ENCODE measurements at places on chromosomes 12 and 14. TPM values are rescaled to one million over a fixed set of nuclear protein-coding genes. Genes with fewer than 3 reads are reported as not detected.

The IFNG-AS1 gene
- 0.10 TPM for total RNA-seq

The SSTR1 gene
- total RNA-seq = 18.1 TPM

The ERP27 gene
- total RNA-seq = 1.1 TPM

The TSHR gene
- total RNA-seq = 6.5 TPM

The CHGA gene
- 25.3 TPM for total RNA-seq

The STON2 gene
- 63.6 TPM for total RNA-seq

The SMAGP gene
- total RNA-seq = 17.6 TPM

The NOVA1 gene
- total RNA-seq = 166 TPM

The ZNF384 gene
- total RNA-seq = 14.9 TPM

The IL26 gene
- 0.11 TPM for total RNA-seq

The HPD gene
- total RNA-seq = 0.72 TPM

The OR10P1 gene
- not detected for total RNA-seq

The GPX2 gene
- not detected for total RNA-seq

The PLEK2 gene
- total RNA-seq = 1.6 TPM

The PLXNC1 gene
- 53.3 TPM for total RNA-seq

The KLRD1 gene
- 1.4 TPM for total RNA-seq

The RND1 gene
- total RNA-seq = 8.5 TPM

The LAG3 gene
- 0.33 TPM for total RNA-seq

The SLC5A8 gene
- 1.1 TPM for total RNA-seq

The TROAP gene
- total RNA-seq = 5.1 TPM

The ATP2B1 gene
- 75.9 TPM for total RNA-seq

The OR4E2 gene
- not detected for total RNA-seq

The R3HDM2 gene
- total RNA-seq = 42.7 TPM

The SPATA7 gene
- total RNA-seq = 23.5 TPM

The CMAS gene
- 66.4 TPM for total RNA-seq

The KRT85 gene
- total RNA-seq = not detected

The LGR5 gene
- 1.6 TPM for total RNA-seq

The FAM161B gene
- total RNA-seq = 13.8 TPM

The TAS2R14 gene
- total RNA-seq = 13.3 TPM

The CLEC2B gene
- total RNA-seq = 13.7 TPM

The CPNE6 gene
- total RNA-seq = 55.7 TPM

The MUCL1 gene
- total RNA-seq = not detected

The PFKM gene
- total RNA-seq = 105 TPM

The TAS2R50 gene
- total RNA-seq = 3.9 TPM

The INHBC gene
- total RNA-seq = not detected

The FRS2 gene
- 87.1 TPM for total RNA-seq

The SERPINA12 gene
- total RNA-seq = not detected

The TMEM233 gene
- total RNA-seq = 0.66 TPM

The CLEC1A gene
- total RNA-seq = 6.9 TPM

The ATG101 gene
- 19.7 TPM for total RNA-seq

The ACOT6 gene
- total RNA-seq = not detected

The PALS1 gene
- 30.8 TPM for total RNA-seq

The SLC6A12 gene
- 21.9 TPM for total RNA-seq
